ENCODE measurements at places on chromosomes 16 and 17.

GRCh38 chr17:10821054-10821453 lies 16.8 kb downstream of the PIRT start:
- no peak for DNase-seq

- DNase-seq, result no peak
Observed at GRCh38 chr17:50871898-50872297, 5.7 kb upstream of the TOB1 start.

DNA sequence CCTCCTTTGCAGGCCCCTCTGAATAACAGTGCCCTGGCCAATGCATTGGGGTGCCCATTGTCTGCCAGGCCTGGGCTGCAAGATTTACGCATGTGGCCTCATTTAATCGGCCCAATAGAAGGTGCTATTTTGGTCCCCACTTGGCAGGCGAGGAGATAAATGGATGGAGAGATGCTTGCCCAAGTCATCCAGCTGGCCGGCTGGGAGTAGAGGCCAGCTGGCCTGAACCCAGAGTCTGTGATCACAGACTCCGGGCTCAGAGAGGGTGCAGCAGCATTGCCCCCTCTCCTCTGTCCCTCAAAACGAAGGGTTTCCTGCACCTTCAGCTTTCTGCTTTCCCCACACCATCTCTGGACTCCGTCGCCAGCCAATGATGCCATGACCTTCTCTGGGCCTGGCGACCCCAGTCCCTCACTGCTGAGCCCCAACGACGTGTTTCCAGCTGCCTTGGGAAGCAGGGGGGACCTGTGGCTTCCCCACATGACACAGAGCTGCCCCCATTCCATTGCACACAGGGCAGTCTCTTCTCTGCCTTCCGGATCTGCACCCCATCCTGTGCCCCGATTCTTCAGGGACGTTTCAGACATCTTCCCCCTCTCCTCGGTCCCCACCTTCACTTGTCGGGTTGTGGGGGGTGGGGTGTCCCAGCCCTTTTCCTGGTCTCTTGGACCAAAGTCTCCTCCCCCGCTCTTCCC lies 3.5 kb upstream of the ADGRG1 start:
- DNase-seq, result no peak

- DNase-seq, result no peak
Observed at GRCh38 chr16:69566981-69567680, 1.4 kb downstream of the NFAT5 start.

GRCh38 chr16:8595783-8596182 lies 5.5 kb upstream of the TMEM114 start:
- no peak for DNase-seq

Measured in CD14-positive monocyte (primary cell).